ENCODE measurements at places on chromosomes 12 and 14.

DNA sequence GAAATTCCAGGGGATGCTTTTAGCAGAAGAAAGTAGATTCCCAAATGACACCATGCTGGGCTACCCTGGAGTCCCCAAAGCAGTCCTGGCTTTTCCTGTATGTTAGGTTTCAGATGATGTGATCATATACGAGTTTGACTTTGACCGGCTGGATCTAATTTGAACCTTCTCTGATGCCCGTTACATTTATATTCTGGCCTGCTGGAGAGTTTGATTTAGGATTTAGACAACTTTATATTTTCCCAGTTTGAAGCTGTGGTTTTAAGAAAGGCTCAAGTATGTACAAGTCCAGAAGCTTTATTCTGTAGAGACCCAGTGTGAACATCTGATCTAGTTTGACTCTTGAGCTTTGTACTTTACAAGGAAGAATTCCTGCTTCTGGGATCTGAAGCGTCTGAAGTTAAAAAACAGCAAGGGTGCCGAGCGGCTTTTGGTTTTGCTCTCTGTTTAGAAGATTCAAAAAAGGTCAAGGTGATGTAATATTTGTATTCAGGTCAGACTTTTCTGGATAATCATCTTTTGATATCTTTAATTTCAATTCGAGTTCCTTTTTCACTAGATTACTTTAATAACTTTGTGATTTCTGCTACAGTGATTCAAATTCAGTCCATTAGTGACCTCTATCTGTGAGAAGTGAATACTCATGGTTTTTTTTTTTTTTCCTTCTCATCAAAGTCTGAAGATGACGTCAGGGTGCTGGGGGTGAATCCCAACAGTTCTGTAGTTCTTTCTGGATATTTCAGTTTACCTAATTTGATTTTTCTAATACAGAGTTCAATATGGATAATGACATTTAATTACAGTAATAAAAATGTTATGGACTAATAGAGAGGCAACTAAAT is 6.3 kb downstream of the FLRT2 start:
- DNase-seq: no peak

- DNase-seq: no peak
Measured at GRCh38 chr12:109503611-109504010, 26.2 kb downstream of the UBE3B start.

DNA sequence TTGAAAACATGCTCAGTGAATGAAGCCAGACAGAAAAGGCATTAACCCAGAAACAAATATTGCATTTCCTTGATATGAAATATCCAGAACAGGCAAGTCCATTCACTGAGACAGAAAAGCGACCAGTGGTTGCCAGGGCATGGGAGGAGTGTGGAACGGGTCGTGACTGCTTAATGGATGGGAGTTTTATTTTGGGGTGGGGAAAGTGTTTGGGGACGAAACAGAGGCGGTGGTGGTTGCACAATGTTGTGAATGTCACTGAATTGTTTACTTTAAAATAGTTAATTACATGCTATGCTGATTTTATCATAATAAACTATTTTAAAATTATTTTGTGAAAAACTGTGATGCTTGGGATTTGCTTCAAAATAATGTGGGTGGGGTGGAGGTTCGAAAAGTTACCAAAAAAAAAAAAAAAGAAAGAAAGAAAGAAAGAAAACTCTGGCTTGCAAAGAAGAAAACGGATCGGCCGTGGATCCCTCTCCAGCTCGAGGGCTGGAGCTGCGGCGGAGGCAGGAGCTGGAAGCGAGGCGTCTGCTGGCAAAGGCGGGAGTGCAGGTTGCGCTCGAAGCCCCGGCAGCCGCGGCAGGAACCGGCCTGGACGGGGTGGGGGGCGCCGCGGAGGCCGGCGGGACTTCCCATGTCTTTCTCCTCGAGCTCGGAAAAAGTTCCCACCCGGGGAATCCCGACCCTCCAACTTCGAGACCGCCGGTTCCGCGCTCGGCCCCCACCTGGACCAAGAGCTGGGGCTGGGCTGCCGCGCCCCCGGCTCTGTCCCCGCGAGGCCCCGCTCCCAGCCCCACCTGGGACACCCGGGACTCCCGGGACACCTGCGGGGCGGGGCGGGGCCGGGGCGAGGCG is 524 bp upstream of the P2RX2 start:
- no peak for DNase-seq

DNA sequence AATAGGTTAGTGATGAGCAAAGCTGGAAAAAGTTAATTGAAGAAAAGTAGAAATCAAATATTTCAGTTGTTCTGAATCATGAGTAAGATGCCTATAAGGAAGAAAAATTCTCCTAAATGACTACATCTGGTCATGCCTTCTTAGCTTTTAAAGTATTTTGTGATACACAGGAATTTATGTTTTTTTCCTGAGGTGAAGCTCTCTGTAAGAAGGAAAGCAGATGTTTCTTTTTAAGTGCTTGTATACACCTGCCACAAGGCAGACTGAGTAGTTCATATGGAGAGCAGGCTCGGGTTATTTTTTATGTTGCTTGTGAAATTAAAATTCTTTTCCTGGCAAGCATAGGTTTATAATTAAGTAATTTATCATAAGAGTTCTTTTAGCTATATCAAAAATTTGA is 275.2 kb downstream of the RAD51B start:
- DNase-seq: no peak

GRCh38 chr12:5204271-5204670 is 160.6 kb downstream of the KCNA5 start:
- DNase-seq: no peak

GRCh38 chr12:92136026-92136730 is 9.5 kb downstream of the BTG1 start:
- no peak for DNase-seq

DNA sequence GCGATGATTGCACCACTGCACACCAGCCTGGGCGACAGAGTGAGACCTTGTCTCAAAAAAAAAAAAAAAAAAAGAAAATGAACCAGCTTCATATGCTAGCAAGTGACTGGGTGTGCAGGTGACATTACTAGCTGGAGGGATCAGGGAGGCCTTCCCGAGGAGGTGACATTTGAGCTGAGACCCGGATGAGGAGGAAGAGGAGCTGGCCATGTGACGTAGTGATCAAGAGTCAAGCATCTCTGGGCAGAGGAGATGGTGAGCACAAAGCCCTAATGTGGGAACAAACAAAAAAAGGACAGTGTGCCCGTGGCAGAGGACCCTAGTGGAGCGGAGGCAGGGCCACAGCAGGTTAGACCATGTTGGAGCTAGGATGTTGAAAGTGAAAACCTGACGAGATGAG is 3.5 kb upstream of the PTPN6 start:
- DNase-seq: no peak

DNA sequence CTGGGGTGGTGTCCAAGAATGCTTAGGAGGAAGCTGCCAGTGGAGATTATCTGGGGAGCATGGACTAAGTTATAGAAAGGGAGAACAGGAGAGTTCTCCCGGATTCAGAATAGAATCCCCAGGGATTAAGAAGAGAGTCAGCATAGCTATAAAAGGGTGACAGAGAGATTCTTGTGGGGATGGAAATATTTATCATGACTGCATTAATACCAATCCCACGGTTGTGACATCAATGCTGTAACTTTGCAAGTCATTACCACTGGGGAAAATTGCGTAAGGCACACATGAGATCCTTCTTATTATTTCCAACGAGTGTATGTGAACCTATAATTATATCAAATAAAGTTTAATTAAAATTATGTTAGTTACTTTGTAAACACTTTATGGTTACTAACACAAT is 447.9 kb upstream of the TMEM132C start:
- no peak for DNase-seq

GRCh38 chr12:102096855-102097254 is 23.1 kb downstream of the NUP37 start:
- DNase-seq: no peak

GRCh38 chr12:62588916-62589315 is 122.3 kb downstream of the MON2 start:
- no peak for DNase-seq

DNA sequence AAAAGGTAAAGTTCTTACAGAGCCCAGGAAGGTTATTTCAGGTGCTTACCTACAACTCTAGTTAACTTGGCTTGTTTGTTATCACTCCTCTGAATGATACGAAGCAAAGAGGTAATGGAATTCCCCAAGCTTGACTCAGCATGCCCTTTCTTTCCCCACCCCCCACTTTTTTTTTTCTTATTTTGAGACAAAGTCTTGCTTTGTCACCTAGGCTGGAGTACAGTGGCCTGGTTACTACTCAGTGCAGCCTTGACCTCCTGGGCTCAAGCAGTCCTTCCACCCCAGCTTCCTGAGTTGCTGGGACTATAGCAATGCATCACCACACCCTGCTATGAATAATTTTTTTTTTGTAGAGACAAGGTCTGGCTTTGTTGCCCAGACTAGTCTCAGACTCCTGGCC is 17.1 kb upstream of the YBX3 start:
- no peak for DNase-seq

- no peak for DNase-seq
Measured at GRCh38 chr12:14403711-14404196, 38.3 kb downstream of the ATF7IP start.

DNA sequence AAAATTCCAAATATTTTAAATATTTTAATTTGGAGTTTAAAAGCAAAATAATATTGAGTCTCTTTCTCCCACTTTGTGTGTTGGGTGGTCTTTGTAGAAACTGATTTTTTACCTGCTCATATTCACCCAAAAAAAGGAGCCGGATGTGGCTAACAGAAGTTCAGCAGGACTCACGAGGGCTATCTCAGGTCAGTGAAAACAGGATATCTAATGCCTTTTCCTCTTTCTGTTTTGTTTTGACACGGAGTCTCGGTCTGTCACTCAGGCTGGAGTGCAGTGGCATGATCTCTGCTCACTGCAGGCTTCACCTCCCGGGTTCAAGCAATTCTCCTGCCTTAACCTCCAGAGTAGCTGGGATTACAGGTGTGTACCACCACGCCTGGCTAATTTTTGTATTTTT is 30.8 kb downstream of the COA8 start:
- DNase-seq: no peak

DNA sequence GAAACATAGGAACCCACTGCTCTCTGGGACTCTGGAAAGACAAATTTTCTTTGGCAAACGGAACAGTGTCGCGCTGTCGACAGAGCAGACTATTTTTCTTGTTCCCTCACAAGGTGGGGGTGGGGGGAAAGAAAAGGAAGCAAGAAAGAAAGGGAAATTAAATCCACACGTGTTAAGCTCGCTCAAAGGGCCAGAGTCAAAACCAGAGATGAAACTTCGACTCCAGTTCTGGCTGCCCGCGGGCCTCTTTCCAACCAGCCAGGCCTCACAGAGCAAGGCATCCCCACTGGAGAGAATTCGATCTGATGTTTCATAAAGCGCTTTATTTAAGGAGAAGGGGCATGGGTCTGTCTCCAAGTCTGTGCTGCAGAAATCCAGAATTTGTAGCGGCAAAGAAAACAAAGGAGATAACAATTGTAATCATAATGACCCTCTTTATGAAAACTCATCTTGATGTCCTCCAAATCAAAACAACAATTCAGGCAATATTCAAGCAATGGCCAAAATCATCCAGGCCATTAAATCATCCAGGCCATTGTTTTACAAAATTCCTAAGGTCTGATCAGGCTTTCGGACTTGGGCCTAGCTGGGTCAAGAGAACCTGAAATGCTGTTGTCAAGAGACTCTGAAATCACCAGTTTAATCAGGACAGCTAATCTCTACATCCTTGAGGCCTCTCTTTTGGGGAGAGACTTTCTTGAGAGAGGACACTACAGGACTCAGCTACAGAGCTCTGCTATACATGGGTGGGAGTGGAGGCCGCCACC is 5.3 kb upstream of the TBX5 start:
- DNase-seq: no peak

DNA sequence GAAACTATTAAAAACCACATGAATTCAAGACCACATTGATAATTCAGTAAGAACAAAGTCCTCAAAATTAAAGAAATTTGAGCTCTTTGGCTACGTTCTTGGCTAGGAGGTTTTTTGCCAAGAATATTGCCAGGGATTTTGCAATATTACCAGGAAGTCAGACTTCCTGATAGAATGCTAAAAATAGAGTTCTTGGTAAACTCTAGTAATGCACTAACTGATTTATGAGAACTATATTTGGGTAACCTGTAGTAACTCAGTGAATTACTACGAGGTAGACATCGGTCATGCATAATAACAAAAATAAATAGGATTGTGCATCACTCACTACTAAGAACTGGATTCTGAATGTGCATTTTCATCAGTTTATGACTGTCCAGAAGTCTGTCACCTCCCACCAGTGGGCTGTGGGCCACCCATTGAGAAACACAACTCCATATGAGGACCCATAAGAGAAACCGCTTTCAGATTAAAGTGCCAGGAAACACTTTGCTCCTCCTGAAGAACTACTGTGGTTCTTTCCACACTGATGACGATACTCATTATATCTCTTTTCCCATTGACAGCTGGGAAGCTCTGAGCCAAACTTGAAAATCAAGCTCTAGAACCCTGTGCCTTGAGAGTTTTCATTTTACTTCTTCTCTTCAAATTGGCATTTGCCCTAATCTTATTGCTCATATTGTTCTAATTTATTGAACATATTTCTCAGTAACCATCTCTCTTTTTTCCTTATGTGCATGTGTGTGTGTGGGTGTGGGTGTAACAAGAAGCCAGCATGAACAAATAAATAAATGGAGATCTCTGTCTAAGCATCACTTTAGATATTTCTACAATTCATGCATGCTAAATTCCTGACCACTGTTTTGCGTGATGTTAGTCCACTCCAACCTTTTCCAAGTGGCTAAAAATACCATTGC is 116.6 kb downstream of the BCL11B start:
- no peak for DNase-seq

DNA sequence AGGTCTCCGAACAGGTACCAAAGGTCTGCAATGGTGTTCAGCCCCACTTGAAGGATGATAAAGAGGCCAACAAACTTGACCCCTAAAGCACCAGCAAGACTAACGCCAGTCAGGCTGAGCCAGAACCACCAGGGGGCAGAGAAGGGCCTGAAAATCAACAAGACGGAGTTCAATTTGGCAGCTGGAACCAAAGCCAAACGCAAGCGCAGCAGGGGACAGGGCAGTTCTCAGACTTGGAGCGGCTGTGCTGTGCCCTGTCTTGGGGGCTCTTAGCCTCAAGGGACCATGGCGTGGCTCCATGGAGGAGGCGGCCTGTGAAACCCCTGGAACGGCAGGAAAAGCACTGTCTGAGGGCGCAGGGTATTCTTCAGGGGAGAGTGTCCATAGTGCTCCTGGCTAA is 19.6 kb downstream of the POMT2 start:
- DNase-seq: peak; percentile 84

- DNase-seq: no peak
Measured at GRCh38 chr12:96396209-96396608, 4.0 kb downstream of the CDK17 start.

- peak; percentile 40 for DNase-seq
Measured at GRCh38 chr12:6684609-6685008, 4.6 kb downstream of the ZNF384 start.

GRCh38 chr12:1873531-1874510 is 44.6 kb downstream of the CACNA2D4 start:
- peak; percentile 23 for DNase-seq
